ENCODE measurements at places on chromosomes 5 and 9.

GRCh38 chr9:131442351-131442750 is 48.5 kb downstream of the PRRC2B start:
- DNase-seq = no peak

DNA sequence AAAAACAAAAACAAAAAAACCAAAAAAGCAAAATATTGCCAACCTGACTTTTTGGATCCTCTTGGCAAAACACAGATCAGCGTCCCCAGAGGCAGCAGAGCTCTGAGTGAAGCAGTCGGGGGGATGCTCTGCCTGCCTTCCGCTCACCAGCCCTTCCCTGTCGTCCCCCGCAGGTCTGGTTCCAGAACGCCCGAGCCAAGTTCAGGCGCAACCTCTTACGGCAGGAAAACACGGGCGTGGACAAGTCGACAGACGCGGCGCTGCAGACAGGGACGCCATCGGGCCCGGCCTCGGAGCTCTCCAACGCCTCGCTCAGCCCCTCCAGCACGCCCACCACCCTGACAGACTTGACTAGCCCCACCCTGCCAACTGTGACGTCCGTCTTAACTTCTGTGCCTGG is 20.7 kb downstream of the LHX2 start:
- no peak for DNase-seq

GRCh38 chr5:135130261-135131215 is 96.5 kb upstream of the PITX1 start:
- no peak for DNase-seq

DNA sequence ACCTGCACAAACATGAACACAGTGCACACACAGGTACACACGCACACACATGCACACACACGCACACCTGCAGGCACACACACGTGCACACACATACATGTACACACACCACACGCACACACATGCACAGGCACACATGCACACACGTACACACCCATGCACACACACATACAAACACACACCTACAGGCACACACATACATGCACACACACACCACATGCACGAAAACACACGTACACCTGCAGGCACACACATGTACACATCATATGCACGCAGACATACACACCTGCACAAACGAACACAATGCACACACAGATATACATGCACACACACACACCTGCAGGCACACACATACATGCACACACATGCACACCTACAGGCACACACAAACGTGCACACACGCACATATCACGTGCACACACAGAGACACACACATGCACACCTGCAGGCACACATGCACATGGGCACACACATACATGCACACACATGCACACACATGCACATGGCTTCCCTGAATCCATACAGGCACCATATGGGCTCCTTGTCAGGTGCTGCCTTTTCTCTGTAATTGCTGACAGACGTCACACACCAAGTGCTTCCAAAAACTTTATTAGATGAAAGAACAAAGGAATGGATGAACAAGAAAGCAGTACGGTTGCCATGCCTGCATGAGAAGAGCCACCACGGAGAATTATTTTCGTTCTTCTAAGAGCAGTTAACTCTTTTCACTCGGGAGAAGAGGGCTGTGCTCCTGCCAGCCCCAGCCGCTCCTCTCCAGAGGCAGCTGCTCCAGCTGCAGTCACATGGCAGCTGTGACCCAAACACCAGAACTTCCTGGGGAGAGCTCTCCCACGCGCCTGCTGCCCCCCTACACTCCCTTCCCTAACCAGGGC is 57.2 kb downstream of the EXD3 start:
- DNase-seq = no peak

- peak; percentile 27 for DNase-seq
Observed at GRCh38 chr9:100108559-100108958, 9.5 kb downstream of the INVS start.

DNA sequence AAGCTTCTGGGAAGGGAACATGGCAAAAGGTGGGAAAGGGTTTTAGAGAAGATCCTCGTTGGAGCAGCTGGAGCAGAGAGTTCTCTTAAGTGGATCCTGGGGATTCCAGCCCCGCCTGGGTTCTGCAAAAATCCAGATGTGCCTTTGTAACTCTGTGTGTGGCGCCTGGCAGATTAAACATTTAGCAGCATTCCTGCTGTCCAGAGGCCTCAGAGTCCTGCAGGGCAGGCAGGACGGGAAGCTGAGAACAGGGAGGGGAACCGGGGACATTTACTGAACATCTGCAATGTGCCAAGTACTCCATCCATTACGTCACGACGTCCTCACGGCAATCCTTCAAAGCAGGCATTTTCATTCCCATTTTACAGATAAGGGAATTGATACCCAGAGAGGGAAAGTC is 6.0 kb downstream of the EIF4E1B start:
- DNase-seq = peak; percentile 43

DNA sequence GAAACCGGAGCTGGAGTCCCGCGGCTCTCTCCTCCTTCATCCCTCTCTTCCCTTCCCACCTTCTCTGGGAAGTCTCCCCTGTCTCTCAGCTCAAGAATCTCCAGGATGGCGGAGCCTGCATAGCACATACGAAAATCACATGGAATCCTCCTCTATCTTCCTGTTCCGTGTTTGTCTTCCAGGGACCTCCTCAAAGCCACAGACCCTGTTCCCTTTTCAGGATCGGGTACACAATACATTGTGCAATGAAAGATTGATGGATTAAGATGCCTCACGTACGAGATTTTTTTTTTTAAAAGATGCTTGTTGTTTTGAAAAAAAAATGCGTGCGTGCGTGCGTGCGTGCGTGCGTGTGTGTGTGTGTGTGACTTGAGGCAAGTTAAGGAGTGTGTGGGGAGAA is 46.6 kb upstream of the OLFM1 start:
- DNase-seq = no peak
